Left ventricle myocardium superior (tissue), 1 donor: ENCODE measurements at places on chromosomes 2 and 18.

GRCh38 chr2:99710721-99711120 lies 220.9 kb upstream of the REV1 start:
- DNase-seq, result peak; percentile 45

- no peak for DNase-seq
Measured at GRCh38 chr2:69227716-69228115, 159.3 kb downstream of the GFPT1 start.

DNA sequence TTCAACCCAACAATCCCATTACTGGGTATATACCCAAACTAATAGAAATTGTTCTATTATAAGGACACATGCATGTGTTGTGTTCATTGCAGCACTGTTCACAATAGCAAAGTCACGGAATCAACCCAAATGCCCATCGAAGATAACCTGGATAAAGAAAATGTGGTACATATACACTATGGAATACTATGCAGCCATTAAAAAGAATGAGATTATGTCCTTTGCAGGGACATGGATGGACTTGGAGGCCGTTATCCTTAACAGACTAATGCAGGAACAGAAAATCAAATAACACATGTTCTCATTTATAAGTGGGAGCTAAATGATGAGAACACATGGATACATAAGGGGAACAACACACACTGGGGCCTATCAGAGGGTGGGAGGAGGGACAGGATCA lies 65.8 kb downstream of the CCDC138 start:
- DNase-seq, result no peak

- DNase-seq, result no peak
Measured at GRCh38 chr2:225100269-225100668, 58.0 kb upstream of the DOCK10 start.

DNA sequence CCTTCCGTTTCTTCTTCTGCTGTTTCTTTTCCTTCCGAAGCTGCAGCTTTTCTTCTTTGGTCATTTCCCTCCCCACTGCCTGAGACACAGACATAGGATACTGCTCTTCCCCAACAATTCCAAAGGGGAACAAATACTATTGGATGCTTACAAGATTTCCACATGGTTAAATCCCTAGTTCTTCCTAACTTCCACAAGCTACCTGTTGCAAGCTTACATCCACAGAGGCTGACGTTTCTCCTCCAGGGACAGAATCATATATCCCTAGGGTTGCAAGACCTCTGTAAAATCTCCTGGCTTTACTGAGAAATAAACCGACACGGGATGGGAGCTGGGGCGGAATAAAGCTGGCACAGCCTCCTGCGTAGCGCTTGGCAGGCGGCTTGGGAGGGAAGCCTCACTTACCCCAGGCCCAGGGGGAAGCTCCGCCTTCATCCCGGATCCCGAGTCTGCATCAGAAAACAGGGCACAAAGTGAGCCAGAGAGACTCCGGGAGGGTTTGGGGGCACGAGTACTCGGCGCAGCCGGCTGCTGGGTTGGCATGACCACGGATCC lies 590 bp downstream of the EIF2B4 start:
- no peak for DNase-seq

GRCh38 chr18:79556829-79557585 lies 122.6 kb upstream of the CTDP1 start:
- peak; percentile 21 for DNase-seq

DNA sequence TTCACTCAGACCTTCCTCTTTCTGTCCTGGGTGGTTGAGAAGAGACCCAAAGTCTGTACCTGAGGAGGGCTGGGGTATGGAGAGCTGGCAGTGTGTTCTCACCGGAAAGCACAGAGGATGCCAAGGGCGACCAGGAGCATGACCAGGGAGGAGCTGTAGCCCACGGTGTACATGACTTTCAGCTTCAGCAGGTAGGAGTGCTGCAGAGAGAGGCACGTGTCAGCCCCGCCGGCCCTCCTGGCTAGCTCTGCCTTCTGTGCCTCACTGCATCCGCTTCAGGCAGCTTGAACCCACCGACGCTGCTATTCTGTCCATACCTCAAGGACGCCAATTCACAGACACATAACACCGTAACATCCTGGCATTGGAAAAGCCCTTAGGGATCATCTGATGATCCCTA lies 34.0 kb downstream of the TMEM37 start:
- no peak for DNase-seq

GRCh38 chr2:189698020-189698887 lies 23.8 kb downstream of the ANKAR start:
- no peak for DNase-seq

- no peak for DNase-seq
Measured at GRCh38 chr2:608711-609110, 68.5 kb downstream of the TMEM18 start.

DNA sequence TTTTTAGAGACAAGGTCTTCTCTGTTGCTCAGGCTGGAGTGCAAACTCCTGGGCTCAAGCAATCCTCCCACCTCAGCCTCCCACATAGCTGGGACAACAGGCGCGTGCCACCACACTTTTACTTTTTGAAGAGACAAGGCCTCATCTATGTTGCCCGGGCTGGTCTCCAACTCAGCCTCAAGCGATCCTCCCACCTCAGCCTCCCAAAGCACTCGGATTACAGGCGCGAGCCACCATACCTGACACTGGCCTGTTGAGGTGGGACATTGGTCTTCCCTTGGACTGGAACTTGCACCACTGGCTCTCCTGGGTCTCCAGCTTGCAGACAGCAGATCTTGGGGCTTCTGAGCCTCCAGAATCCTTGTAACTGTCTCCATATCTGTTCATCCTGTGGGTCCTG lies 75.6 kb downstream of the NDUFA10 start:
- DNase-seq, result no peak

DNA sequence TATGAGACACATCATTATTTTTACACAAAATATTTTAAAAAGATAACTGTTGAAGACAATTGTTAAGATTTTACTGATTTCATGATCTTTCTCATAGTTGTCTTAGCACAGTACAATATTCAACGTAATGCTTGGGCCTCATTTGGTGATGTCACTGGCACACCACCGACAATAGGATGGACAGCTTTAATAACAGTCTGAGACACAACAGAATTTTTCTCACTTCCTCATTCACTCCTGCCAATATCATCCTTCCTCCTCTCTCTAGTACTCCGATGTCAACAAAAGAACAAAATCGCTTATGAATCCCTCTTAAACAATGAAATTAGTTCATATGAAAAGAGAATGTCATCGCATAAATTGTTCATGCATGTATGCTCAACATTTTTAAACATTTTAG lies 461.9 kb upstream of the CDH7 start:
- no peak for DNase-seq

- DNase-seq, result no peak
Measured at GRCh38 chr18:50751490-50751889, 68.3 kb downstream of the MRO start.

DNA sequence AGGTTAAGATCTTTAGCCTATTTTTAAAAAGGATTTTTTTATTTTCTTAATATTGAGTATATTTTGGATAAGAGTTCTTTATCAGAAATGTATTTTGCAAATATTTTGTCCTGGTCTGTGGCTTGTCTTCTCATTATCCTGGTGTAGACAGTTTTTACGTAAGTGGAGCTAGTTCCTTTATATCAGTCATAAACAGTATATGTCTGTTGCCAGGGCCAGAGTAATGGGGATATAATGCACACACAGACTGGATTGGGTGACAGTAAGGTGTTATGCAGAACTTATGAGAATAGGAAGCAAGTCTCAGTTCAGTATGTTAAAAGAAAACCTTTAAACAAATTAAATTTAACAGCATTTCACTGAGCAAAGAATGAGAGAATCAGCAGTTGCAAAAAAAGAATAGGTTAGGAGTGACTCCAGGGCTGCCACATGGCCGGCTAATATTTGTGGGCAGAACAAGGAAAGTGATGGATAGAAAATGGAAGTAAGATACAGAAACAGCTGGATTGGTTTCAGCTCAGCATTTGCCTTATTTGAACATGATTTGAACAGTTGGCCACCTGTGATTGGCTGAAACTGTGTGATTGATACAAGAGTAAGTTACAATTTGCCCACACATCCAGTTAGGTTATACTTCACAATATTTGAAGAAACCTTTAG lies 61.1 kb upstream of the ZNG1B start:
- no peak for DNase-seq

DNA sequence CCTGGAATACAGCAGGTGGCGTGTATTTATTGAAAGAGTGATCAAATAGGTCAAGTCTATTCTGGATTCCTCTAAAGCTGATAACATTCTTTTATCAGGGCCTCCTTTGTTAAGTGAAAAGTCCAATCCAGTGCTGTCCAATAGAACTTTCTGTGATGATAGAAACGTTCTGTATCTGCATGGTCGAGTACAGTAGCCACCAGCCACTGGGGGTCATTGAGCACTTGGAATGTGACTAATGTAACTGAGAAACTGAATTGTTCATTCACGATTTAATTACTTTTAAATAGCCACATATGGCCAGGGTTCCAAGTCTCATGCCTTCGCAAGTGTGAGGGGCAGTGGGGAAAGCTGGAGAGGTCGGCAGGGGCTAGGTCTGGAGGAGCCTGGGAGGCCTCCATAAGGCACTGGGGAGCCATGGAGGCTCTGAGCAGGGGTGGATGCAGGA lies 20.5 kb downstream of the SH2D6 start:
- DNase-seq, result no peak

DNA sequence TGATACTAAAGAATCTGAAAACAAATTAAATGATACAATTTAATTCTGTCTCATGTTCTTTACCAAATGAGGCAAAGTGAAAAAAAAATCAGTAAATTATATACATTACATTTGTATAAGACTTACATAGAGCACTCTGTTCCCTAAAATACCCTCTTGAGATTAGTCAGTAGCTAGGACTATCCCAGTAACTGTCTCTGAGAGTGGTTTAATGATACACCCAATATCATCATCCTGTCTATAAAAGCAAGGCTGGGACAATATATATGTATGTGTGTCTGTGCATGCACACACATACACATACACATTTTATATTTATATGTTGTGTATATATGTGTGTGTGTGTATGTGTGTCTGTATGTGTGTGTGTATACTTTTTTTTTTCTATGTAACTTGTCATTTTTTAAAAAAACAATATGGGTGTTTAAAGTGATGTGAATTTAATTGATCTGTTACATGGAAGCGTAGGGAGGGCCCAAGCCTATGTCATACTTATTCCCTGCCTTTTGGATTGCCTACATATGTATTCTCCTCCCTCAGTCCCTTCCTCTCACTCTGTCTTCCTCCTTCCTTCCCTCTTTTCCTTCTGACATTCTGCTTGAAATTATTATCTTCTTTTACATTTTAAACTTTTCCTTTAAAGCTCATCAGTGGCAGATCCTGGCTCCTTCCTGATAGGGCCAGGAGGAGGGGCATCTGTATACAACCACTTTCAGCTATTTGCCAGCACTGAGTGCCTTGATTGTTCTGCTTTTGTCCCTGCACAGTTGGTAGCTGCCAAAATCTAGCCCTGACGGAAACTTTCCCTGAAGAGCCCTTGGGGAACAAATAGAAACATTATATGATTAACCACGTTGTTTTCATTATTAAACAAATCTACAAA lies 6.8 kb downstream of the ASXL3 start:
- no peak for DNase-seq

DNA sequence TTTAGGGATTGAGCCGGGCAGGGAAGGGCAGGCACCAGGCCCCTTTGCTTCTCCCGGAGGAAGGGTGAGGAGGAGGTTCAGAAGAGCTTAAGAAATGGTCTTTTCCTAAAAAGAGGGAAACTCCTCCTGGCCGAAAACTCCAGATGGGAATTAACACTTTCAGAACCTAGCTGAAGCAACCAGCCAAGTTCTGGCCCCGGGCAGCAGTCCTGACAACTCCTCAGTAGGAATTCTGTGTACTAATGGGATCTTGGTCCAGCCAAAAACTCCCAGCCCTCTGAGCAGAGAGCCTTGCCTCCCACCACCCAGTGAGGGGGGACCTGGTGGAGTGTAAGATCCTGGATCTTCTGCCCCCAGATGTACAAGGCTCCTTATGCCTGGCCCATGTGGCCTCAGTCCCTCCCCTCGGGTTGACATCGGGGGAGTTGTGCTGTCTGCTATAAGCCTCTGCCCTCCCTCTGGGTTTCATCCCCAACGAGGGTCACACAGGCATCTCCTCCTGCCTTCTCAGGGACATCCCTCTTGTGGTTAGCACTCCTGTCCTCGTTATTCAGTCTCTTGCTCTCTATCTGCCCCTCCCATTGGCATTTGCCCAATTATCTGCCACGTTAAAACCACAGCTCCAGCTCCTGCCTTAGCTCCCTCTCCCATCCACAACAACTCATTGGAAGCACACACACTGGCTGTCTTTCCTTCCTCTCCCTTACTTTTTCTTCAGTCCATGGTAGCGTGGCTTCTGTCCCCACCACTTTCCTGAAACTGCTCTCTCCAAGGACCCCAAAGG lies 184.6 kb downstream of the CYP26B1 start:
- DNase-seq, result no peak

- no peak for DNase-seq
Measured at GRCh38 chr18:23341383-23341782, 111.7 kb upstream of the RIOK3 start.

- no peak for DNase-seq
Measured at GRCh38 chr18:76102156-76102555, 392.9 kb downstream of the ZNF516 start.

GRCh38 chr2:129459200-129459876 lies 520.1 kb upstream of the RAB6C start:
- no peak for DNase-seq

GRCh38 chr2:10493634-10494281 lies 45.6 kb upstream of the ODC1 start:
- no peak for DNase-seq

GRCh38 chr2:79700651-79701050 lies 187.8 kb downstream of the CTNNA2 start:
- DNase-seq, result no peak

GRCh38 chr2:46117379-46117778 lies 179.8 kb upstream of the EPAS1 start:
- no peak for DNase-seq

- DNase-seq, result no peak
Measured at GRCh38 chr18:48470484-48471180, 61.4 kb upstream of the ZBTB7C start.

GRCh38 chr2:136016836-136017235 lies 31.4 kb upstream of the DARS1 start:
- no peak for DNase-seq

DNA sequence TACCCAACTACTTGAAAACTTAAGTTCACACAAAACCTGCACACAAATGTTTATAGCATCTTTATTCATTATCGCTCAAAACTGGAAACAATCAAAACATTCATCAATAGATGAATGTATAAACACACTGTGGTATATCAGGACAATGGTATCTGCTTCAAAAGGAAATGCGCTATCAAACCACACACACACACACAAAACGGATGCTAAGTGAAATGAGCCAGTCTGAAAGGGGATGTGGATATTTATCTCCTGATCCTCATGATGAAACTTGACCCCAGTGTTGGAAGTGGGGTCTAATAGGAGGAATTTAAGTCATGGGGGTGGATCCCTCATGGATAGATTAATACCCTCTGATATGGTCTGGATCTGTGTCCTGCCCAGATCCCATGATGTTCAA lies 22.0 kb downstream of the PDCL3 start:
- no peak for DNase-seq

GRCh38 chr2:128868686-128869551 lies 550.3 kb upstream of the HS6ST1 start:
- DNase-seq, result no peak

- no peak for DNase-seq
Measured at GRCh38 chr2:218635719-218636118, 23.7 kb downstream of the ZNF142 start.

- no peak for DNase-seq
Measured at GRCh38 chr18:48674758-48675351, 136.0 kb downstream of the CTIF start.

GRCh38 chr2:218429911-218430692 lies 11.2 kb downstream of the VIL1 start:
- DNase-seq, result no peak

- no peak for DNase-seq
Measured at GRCh38 chr2:37622450-37623100, 48.9 kb downstream of the CDC42EP3 start.
